Panc1 (cell line): ENCODE measurements at places on chromosomes 3 and 15.

DNA sequence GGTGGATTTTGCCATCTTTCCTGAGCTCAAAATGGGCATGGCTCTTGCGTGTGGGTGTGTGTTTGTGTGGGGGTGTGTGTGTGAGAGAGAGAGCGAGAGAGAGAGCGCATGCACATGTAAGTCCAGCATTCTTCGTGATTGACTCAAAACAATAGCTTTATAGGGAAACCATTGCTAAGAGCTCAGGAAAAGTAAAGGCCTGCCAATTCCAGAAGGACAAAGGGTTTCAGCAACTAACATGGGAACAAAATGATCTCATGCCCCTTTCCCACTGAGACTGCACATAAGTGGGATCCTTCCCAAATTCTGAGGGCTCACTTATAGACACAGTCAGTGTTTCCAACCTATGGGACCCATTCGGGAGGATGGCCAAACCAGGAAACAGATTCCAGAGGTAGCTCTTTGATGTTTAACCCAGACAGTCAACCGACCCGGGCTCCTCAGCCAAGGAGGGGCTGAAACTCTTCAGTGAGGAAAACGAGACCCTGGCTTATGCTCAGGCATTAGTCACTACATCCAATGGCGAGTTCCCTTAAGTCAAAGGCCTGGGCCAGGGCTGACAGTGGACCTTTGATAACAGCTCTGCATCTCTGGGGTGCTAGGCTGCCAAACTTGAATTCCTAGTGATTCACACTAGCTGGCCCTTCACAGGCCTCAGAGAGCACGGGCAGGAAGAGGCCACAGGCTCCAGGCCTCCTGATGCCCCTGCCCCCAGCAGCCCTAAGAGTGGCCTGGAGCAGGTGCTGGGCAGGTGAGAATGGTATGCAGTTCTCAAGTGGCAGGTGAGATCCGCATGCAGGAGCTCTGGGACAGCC is 305.0 kb upstream of the C2CD4B start:
- no peak for DNase-seq

GRCh38 chr3:140022066-140022770 is 87.2 kb downstream of the CLSTN2 start:
- no peak for DNase-seq

GRCh38 chr3:131223373-131224289 is 157.9 kb upstream of the NUDT16 start:
- no peak for DNase-seq

DNA sequence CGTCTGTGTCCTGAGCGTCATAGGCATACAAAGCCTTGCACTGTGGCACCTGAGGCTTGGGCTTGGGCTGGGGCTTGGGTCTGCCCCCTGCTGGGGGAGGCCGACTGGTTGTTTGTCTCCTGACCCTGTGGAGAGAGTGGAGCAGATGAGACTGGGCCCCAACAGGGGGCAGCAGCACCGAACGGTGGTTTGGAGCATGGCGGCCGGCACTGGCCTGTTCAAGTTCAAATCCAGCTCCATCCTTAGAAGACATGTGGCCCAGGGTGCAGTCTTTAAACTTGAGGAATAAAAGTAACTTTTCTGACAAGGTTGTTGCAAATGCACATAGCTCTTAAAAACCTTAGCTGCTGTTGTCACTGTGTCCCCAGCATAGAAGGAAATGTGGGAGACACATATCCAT is 33.3 kb downstream of the CCNB2 start:
- DNase-seq: peak; percentile 15

DNA sequence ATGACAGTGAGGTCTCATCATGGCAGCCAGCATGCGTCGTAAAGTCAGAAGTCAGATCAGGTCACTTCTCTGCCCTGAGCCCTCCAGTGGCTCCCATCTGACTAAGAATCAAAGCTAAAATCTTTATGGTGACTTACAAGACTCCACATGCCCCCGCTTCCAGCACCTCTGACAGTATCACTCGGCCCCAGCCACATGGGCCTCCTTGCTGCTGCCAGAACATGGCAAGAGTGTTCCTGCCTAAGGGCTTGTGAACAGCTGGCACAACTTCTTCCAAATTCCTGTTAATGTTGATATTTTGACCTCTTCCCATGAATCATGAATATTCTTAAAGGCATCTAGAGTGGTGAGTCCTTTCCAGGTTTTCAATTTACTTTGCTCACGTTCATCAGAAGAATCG is 20.5 kb downstream of the POLR2M start:
- no peak for DNase-seq

GRCh38 chr15:59553879-59554735 is 57.5 kb upstream of the GCNT3 start:
- no peak for DNase-seq

DNA sequence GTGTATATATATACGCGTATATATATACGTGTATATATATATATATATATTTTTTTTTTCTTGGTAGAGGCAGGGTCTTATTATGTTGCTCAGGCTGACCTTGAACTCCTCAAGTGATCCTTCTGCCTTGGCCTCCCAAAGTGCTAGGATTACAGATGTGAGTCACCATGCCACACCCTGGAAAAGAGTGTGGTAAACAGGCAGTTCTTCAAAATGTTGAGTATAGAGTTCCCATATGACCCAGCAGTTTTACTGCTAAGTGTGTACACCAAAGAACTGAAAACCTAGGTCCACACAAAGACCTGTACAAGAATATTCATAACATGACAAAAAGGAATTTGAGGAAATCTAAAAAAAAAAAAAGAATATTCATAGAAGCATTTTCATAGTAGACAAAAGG is 71.8 kb upstream of the GCNT3 start:
- DNase-seq: no peak

- no peak for DNase-seq
Observed at GRCh38 chr3:102114264-102114979, 265.1 kb downstream of the NFKBIZ start.

GRCh38 chr15:58840048-58840447 is 68.9 kb downstream of the MINDY2 start:
- no peak for DNase-seq

- DNase-seq: no peak
Observed at GRCh38 chr3:100151024-100151707, 36.9 kb upstream of the FILIP1L start.

DNA sequence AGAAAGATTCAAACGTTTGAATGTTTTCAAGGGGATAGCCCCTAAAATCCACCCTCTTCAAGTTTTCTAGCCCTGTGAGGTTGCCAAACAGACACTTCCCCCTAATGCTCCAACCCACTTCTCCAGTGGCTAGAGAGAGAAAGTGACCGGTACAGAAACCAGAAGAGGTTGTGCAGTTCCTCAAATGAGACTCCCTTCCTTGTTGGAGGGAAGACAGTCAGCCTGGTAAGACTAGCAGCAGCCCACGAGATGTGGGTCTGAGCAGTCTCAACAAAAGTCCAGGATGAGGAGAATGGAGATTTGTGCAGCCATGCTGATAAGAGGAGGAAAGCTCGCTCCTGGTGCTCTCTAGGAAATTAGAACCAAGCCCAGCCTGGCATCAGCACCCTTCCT is 222.8 kb upstream of the TPRG1 start:
- DNase-seq: peak; percentile 20

- DNase-seq: no peak
Observed at GRCh38 chr3:172522871-172523818, at the start of gene TNFSF10. TSS of gene TNFSF10 (minus strand) at chr3:172523430. CDS start at chr3:172523384, 46 bp downstream.

DNA sequence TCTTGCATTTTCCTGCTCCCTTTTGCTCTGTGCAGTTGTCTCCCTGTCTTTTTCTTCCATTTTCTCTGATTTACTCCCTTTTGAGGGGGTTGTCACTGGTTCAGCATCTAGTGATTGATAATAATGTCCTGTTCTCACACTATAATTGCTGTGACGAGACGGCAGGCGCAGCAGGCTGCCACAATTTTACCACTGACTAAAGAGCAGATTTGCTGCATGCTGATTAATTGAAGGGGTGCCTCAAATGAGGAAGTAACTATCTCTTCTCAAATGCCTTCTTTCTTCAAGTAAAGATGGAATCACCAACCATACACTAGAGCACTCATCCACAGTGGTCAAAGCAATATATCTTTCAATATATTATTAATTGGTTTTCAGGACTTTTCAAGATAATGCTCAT is 219.3 kb downstream of the CBLB start:
- no peak for DNase-seq

DNA sequence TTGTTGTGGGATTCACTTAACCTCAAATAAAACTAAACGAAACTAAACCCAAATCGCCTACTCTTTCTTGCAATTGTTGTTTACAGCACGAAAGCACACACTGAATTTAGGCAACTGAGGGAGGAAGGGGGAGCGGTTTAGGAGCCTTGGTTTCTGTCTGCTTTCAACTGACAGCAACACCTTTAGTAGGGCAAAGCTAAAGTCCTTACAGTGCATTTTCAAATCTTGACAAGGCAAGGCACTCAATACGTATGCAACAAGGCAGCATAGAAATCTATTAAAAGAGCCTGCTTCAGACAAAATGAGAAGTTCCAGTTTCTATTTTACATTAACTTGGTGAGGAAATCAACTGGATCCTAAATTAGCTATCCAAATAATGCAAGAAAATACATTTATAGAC is 174.6 kb downstream of the CHST2 start:
- DNase-seq: no peak

- DNase-seq: no peak
Observed at GRCh38 chr3:96488708-96489107, 325.7 kb upstream of the EPHA6 start.

GRCh38 chr15:52658955-52659354 is 20.2 kb downstream of the ATOSA start:
- DNase-seq: no peak

DNA sequence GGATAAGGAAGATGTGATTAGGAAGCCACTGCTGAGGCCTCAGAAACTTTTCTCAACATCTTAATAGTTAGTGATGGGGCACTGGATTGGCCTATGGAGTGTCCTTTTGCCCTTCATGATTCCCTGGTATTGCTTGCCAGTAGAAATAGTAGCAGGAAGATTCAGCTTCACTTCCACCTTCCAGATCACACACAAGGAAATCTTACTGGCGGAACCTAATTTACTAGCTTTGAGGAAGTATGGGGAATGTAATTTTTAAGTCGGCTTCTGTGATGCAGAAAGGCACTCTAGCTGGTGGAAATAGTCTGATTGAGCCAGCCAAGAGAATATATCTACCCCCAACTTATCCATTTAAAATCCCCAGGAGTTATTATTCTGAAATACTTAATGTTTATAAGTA is 46.5 kb downstream of the LPP start:
- DNase-seq: no peak

GRCh38 chr3:25594007-25594502 is 70.7 kb downstream of the TOP2B start:
- no peak for DNase-seq

GRCh38 chr3:51718547-51719409 is 11.9 kb downstream of the GRM2 start:
- DNase-seq: peak; percentile 27

DNA sequence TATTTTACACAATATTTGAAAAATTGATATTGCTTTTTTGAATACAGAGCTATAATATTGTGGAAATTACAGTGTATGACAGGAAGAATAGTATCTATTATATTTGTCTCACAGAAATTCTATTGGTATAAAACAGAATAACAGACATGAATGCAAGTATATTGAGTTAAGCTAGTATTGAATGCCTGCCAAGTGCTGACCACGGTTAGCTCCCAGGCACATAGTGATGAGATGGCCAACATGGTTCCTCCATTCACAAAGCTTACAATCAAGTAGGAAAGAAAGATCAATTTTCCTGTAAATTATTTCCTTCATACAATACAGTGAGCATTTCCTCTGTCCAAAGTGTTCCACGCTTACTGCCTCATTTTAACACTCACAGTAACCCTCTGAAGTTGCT is 67.6 kb downstream of the TP63 start:
- DNase-seq: no peak

DNA sequence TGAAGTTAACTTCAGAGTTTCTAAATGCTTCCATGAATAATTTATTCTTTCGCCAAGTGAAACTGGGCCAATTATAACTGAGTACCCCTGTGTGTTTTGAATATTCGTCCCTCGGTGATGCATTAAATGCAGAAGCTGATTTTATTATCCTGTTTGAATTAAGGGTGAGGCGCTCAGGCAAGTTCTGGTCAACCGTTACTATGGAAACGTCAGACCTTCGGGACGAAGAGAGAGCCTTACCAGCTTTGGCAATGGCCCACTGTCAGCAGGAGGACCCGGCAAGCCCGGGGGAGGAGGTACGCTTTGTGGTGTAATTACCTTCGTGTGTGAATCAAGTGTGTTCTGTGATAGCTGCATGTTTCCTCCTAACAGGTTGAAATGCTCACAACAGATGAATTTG is 239.8 kb downstream of the ITPR1 start:
- DNase-seq: no peak

GRCh38 chr3:139945386-139945785 is 10.4 kb downstream of the CLSTN2 start:
- DNase-seq: no peak

- no peak for DNase-seq
Observed at GRCh38 chr3:156750874-156751245, 75.3 kb upstream of the LEKR1 start.

DNA sequence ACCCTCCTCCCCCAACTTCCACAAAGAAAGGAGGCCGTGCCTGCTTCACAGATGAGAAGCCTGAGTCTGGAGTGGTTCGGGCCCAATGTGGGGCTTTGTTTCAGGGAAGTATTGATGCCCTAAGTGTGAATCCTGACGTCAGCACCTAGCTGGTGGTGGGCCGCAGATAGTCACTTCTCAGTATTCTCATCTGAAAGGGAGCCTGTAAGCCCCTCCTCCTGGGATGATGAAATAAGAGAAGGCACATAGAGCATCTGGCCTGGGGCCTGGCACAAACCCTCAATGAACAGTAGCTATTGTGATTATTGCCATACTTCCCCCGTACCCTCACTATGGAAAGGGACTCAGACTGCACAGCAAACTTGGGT is 24.8 kb downstream of the LINGO1 start:
- no peak for DNase-seq

GRCh38 chr3:192929755-192930547 is 12.3 kb upstream of the MB21D2 start:
- DNase-seq: no peak

- no peak for DNase-seq
Observed at GRCh38 chr15:75685195-75685594, 27.5 kb downstream of the CSPG4 start.

- DNase-seq: no peak
Observed at GRCh38 chr3:179603321-179603720, 1.1 kb downstream of the MRPL47 start.

- DNase-seq: no peak
Observed at GRCh38 chr3:65493938-65494337, 544.8 kb downstream of the MAGI1 start.

- no peak for DNase-seq
Observed at GRCh38 chr15:82043130-82043673, 2.6 kb downstream of the MEX3B start.

GRCh38 chr3:182393830-182394367 is 399.4 kb upstream of the ATP11B start:
- no peak for DNase-seq
